ENCODE measurements at places on chromosomes 12 and 14.
A peak's percentile ranks its signal among the peaks of the same experiment; 100 is the strongest.

GRCh38 chr12:4141348-4142270 lies 132.0 kb upstream of the CCND2 start:
- peak; percentile 82 for DNase-seq

GRCh38 chr14:52267501-52268278 lies at the start of gene PTGDR:
TSS of gene PTGDR (plus strand) at chr14:52267698. CDS start at chr14:52267815, 117 bp downstream.
- DNase-seq: no peak

GRCh38 chr12:73277971-73278370 lies 1005.8 kb downstream of the TRHDE start:
- no peak for DNase-seq

- DNase-seq: no peak
Measured at GRCh38 chr14:89907655-89908054, 46.9 kb downstream of the EFCAB11 start.

DNA sequence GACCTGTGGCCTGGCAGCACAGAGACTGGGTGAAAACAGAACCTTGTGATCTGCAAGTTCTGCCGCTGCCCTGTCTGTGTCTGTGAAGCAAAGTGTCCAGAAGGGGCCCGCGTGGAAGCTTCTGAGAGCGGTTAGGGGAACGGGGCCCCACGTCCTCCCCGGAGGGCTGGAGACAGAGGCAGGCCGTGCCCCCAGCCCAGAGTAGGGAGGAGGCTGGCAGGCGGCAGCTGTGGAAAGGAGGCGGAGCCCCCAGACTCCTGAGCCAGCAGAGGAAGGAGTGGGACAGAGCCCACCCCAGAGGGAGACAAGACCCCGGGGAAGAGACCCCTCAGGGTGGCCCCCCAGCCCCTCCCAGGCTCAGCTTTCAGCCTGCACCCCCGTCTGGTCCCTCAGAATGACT lies 49.0 kb downstream of the GALNT9 start:
- DNase-seq: no peak

DNA sequence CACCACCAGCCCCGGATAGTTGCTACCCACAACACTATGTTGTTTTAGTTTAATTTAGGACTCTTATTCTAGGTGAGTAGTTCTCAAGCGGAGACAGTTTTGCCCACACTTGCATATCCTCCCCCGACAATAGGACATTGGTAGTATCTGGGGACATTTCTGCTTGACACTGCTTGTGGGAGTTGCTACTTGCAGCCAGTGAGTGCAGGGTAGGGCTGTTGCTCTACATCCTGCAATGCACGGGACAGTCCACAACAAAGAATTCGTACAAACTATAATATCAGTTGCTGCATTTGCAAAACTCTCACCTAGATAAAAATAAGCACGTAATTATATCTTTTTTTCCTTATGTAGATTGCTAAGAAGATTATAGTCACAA lies 111.8 kb upstream of the DNM1L start:
- no peak for DNase-seq

GRCh38 chr14:50229681-50230080 lies 1.7 kb downstream of the SOS2 start:
- DNase-seq: no peak

GRCh38 chr12:14567351-14568162 lies at the start of gene PLBD1:
TSS of gene PLBD1 (minus strand) at chr12:14567883. CDS start at chr12:14567696, 187 bp downstream.
- peak; percentile 80 for DNase-seq

- no peak for DNase-seq
Measured at GRCh38 chr14:55131370-55132137, 2.5 kb downstream of the LGALS3 start.

- no peak for DNase-seq
Measured at GRCh38 chr12:81639196-81639595, 120.0 kb downstream of the PPFIA2 start.

- DNase-seq: no peak
Measured at GRCh38 chr12:129779033-129779432, 124.8 kb downstream of the TMEM132D start.

DNA sequence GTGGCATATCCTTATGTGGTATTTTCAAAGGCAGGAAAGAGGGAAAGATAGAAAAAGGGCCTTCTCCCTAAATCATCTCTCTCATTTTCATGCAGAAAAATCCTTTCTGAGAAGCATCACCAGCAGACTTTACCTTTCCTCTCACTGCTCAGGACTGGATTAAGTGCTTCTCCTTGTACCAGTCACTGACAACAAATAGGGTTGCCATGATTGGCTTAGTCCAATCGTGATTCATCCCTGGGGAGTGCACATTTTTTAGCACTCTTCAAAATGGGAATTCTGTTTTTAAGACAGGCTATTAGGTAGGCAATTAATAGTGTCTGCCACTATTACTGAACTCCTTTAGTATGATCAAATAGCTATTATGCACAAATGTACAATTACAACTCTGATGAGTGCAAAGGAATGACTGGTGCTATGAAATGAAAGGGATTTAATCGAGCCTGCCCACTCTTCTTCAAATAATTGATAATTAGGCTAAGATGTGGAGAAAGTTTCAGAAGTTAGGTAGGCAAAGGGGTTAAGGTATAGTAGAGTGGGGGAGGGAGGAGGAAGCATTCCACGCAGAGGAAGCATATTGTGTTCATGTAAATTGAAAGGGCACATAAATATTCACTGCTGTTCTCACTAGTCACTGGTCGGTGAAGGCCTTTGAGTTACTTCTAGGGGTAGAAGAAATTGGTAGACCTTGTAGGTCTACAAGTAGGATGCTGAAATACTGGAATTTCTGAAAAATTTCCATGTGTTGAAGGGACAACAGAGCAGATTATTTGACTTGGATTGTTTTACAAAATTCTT lies 84.0 kb downstream of the MSRB3 start:
- no peak for DNase-seq

GRCh38 chr12:38886064-38886463 lies 19.3 kb downstream of the CPNE8 start:
- DNase-seq: no peak

GRCh38 chr12:95212586-95212985 lies 4.7 kb downstream of the FGD6 start:
- DNase-seq: no peak

- no peak for DNase-seq
Measured at GRCh38 chr12:117282490-117282889, 78.9 kb downstream of the NOS1 start.

DNA sequence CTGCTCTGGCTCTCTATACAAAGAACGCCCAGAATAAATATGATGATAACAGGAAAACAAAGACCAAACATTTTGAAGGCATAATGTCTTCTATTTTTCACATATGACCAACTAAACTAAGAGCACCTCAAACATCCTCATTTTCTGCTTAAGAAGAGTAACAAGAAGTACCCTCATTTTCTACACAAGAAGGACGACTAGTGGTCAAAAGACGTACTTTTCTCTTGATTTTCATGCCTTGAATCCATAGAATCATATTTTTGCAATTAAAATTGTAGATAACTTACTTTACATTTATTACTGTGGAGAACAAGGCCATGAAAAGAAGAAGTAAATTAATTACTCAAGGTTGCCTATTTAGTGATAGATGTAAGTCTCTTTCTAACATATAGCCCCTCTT lies 358.6 kb downstream of the DUSP6 start:
- DNase-seq: peak; percentile 64

DNA sequence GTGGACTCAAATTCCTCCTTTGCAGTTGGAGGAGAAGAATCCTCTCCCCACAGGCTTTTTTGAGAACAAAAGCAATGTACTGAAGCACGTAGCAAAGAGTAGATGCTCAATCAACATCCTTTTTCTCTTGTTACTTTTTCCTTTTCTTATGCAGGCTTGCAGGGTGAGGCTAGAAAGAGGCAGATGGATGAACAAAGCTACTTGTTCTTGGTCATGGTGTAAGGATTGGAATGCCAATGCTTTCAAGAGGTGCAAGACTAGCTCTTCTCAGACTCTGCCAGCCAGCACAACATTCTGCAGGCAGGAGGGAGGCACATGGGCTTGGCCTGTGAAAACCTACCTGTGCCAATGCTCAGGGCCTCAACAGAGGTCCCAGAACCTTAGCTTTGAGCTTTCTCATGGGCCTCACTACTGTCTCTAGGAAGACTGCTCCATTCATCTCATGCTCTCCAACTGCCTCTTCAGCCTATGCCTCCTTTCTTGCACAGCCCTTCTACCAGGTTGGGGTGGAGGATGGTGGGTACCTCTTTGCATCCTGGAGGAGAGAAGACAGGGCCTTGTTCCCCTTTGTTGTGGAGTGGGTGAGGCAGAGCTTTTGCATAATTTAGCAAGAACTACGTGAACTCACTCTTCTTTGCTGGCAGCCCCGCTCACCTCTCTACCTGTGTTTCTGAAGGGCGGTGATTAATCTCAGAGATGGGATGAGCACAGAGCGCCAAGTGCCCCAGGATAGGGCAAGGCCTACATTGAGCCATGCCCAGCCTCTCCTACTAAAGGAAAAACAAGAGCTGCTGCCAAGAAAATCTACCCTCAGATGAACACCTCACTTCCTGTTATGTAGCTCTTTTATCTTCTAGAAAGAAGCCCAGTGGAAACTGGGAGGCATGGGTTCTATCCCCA lies 1119.7 kb downstream of the VRK1 start:
- DNase-seq: no peak

DNA sequence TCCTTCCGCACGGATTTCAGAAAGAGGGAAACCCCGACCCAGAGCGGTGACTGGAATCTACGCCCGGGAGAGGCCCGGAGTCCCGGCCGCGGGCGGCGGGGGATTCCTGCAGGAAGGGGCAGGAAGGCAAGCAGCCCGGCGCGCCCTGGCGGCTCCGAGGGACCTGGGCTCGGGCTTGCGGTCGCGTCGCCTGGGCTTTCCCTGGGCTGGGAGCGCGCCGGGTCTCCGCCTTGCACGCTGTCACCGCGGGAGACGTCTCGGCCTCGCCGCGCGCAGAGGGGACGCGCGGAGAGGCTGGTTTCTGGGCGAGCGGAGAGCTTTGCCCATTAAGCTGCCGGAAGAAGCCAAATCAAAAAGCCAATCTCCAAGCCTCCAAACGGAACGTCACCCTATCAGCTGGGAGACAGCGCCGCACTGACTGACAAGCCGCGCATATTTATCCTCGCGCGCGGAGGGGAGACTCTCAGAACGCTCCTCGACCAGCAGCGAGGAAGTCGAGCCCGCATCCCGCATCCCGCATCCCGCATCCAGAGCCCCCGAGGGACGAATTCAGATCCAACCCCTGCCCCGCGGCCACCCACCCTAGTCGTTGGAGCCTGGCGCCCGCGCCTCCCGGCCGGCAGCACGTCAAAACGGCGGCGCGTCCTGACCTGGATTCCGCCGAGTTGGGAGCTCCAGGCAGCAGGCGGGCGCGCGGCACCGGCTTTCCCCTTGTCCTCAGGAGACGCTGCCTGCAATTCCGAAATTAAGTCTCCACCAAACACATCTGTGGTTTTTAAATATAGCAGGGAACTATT lies at the start of gene SLC8A3:
SLC8A3 (minus strand) TSS at position 293 of the 797 bp plus-strand sequence. CDS start 20,529 bp downstream, outside the sequence.
- DNase-seq: peak; percentile 69

DNA sequence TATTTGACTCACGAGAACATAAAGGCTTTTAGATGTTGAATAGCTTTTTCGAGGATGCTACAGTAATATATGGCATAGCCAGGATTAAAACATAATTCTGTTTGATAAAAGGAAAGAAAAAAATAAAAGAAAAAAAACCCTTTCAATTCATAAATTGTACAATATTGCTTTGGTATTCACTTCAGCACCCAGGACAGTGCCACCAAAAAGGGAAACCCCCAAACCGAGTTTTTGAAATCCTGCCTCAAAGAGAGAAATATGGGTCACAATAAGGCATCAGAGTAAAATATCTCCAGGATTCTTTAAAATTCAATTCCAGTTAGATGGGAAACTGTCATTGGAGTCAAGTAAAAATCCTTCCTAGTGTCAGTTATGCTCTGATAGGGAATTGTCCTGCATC lies 551.2 kb upstream of the SEL1L start:
- no peak for DNase-seq

DNA sequence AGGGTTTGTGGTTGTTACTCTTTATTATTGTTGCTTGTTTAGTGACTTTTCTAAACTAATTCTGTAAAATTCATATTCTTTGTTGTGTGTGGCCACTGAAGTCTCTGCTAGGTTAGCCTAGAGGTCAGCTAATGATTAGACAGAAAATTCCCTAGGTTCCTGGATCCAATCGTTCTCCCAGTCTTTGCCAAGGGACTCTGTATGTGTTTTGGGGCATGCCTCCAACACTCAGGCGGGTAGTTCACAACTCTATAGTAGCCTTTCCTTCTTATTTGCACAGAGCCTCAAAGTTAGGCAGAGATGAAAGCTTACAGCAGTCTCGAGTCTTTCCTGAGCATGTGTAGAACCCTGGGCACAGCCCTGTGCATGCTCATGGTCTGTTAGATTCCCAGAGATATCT lies 32.7 kb upstream of the RIN3 start:
- no peak for DNase-seq

GRCh38 chr12:1680804-1681492 lies 9.9 kb upstream of the ADIPOR2 start:
- no peak for DNase-seq

- no peak for DNase-seq
Measured at GRCh38 chr12:101607894-101608293, 13.1 kb downstream of the MYBPC1 start.

GRCh38 chr12:94690198-94690771 lies 39.9 kb upstream of the TMCC3 start:
- no peak for DNase-seq

GRCh38 chr12:81726634-81727033 lies 32.5 kb downstream of the PPFIA2 start:
- DNase-seq: no peak

- DNase-seq: no peak
Measured at GRCh38 chr12:31736472-31736871, 7.7 kb upstream of the AMN1 start.

- peak; percentile 42 for DNase-seq
Measured at GRCh38 chr14:31510222-31510621, 22.4 kb upstream of the GPR33 start.

DNA sequence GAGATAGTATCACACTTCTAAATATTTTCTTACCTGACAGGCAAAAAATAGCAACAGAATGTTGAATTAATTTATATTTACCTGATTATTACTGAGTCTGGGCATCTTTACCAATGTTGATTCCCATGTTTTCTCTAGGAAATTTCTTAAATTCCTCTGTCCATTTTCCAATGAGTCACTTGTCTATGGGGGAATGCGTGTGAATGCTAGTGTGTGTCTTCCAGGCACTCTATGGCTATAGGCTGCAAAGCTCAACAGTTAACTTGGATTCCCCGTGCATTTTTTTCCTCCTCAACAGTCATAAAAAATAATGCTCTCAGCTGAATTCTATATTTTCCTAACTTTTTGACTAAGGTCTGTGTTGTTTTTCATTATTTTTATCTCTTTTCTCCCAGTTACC lies 1385.8 kb upstream of the FLRT2 start:
- DNase-seq: no peak

GRCh38 chr14:74771399-74771798 lies 8.3 kb downstream of the YLPM1 start:
- DNase-seq: no peak
